ENCODE measurements at places on chromosomes 1 and 21. TPM values are rescaled to one million over a fixed set of nuclear protein-coding genes. Genes with fewer than 3 reads are reported as not detected.

WNT3A gene
- not detected for total RNA-seq

ZP4 gene
- total RNA-seq, result not detected

DNA sequence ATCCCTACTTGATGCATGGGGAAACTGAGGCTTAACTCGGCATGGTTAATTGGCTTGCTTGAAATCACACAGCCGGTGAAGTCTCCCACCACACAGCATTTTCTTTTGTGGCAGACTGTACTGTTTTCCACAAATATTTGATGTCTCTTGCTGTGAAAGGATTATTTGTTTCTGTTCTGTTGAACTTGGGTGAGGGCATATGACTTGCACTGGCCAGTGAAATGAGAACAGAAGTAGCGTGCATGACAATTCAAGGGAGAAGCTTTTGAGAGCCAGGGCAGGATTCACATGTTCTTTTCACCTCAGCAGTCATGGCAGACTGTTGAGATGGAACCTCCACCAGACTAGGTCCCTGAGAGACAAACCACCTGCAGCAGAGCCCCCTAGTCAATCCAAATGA lies 11.7 kb upstream of the AK2 start:
- peaks cover 19% of the 10 kb centered on the region for H3K4me1 ChIP-seq
- no peak for DNase-seq
- H3K27ac ChIP-seq, result no peak overlapping the region
- peaks cover 15% of the 10 kb centered on the region for H3K27me3 ChIP-seq
- H3K36me3 ChIP-seq, result peaks cover 2% of the 10 kb centered on the region

DNA sequence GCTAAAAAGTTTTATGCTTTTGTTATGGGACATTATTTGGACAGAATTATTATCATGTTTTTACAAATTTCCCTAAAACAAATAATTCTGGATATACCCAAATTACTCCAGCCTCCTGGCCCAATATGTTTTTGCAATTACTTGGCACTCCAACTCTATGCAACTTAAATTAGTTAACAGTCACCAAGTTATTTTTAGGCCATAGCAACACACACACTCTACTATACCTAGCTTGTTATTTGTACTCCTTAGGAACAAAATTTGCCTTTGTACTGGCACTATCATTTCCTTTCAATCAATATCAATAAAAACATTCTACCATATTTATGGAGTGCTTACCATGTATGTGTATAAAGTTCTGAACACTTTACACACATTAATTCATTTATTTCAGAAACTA lies 7.7 kb downstream of the DUSP10 start:
- H3K4me1 ChIP-seq, result peaks cover 78% of the 10 kb centered on the region
- DNase-seq, result no peak
- no peaks in the 10 kb centered on the region for H3K27me3 ChIP-seq
- H3K27ac ChIP-seq, result no peak overlapping the region
- H3K36me3 ChIP-seq, result peaks cover 77% of the 10 kb centered on the region

DNA sequence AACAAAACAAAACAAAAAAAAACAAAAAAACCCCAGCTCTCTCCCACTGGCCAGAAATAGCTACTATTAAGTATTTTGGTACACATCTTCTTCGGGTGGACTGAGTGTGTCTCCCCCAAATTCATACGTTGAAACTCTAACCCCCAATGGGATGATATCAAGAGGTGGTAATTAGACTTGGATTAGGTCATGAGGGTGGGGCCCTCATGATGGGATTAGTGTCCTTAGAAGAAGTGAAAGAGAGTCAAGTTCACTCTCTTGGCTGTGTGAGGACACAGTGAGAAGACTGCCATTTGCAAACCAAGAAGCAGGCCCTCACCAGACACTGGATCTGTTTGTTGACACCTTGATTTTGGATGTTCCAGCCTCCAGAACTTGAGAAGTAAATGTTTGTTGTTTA lies 116.9 kb downstream of the NOS1AP start:
- H3K4me3 ChIP-seq, result no peak overlapping the region
- H3K36me3 ChIP-seq, result no peaks in the 10 kb centered on the region
- no peaks in the 10 kb centered on the region for H3K4me1 ChIP-seq
- no peak for DNase-seq

DNA sequence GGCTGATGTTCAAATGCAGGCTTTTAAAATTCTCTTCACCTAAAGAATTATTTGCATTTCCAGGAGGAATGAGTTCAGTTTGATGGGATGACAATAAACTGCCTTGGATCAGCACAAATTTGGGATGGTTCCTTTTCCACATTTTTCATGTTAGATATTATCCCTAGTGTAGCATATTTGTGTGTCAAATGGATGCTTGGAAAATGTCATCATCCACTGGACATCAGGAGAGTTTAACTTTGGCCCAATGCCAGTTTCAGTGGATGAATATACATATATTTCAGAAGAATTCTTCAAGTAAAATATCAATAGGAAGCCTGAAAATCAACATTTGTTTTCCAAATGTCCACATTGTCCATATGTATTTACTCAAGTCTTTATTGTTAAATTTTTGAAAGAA lies 116.5 kb upstream of the COL24A1 start:
- H3K27ac ChIP-seq, result no peak overlapping the region
- H3K4me3 ChIP-seq, result no peak overlapping the region
- no peaks in the 10 kb centered on the region for H3K27me3 ChIP-seq

- H3K36me3 ChIP-seq, result no peaks in the 10 kb centered on the region
- H3K27ac ChIP-seq, result no peak overlapping the region
- H3K4me3 ChIP-seq, result no peak overlapping the region
- H3K4me1 ChIP-seq, result no peaks in the 10 kb centered on the region
Observed at GRCh38 chr1:87880098-87880760, 551.5 kb downstream of the LMO4 start.

DNA sequence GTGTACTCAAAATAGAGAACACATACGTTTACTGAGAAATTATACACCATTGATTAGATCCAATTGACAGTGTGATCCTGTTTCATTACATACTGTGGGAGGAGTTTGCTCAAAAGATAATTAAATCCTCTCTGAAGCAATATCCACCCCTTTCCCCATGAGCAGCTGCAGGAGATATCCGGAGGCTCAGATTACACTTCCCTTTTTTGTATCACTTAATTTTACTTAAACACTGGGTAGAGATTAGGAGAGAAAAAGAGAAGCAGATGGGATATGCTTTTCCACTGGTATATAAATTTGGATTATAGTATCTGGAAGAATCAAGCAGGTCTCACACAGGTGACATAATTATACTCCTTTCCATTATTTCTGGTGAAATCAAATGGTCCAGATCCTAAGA lies 333.3 kb upstream of the ZRANB2 start:
- no peaks in the 10 kb centered on the region for H3K36me3 ChIP-seq
- no peak for DNase-seq
- H3K4me3 ChIP-seq, result no peak overlapping the region
- H3K4me1 ChIP-seq, result no peaks in the 10 kb centered on the region
- no peak overlapping the region for H3K27ac ChIP-seq

GRCh38 chr1:90502194-90502593 lies 214.9 kb downstream of the BARHL2 start:
- H3K36me3 ChIP-seq, result no peaks in the 10 kb centered on the region
- H3K4me3 ChIP-seq, result no peak overlapping the region
- peaks cover 3% of the 10 kb centered on the region for H3K27me3 ChIP-seq
- no peak overlapping the region for H3K27ac ChIP-seq
- no peak for DNase-seq
- H3K4me1 ChIP-seq, result no peaks in the 10 kb centered on the region

- H3K36me3 ChIP-seq, result no peaks in the 10 kb centered on the region
- H3K4me1 ChIP-seq, result no peaks in the 10 kb centered on the region
- no peak overlapping the region for H3K4me3 ChIP-seq
- DNase-seq, result no peak
- no peak overlapping the region for H3K27ac ChIP-seq
Observed at GRCh38 chr1:213720032-213720431, 267.7 kb upstream of the PROX1 start.

SRSF11 gene
- 188 TPM for total RNA-seq

CHIA gene
- not detected for total RNA-seq

DNA sequence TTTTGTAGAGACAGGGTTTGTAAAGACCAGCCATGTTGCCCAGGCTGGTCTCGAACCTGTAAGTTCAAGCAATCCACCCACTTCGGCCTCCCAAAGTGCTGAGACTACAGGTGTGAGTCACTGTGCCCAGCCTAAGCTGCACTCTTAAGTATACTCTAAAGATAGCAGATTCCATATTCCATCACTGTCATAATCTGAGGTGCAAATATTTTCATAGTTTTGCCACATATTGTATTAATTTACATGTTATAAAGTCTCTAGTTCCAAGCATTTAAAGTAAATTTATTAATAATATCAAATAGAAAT lies 121.3 kb downstream of the HFM1 start:
- no peaks in the 10 kb centered on the region for H3K36me3 ChIP-seq
- H3K4me1 ChIP-seq, result no peaks in the 10 kb centered on the region
- no peak for DNase-seq

- H3K4me3 ChIP-seq, result no peak overlapping the region
- peaks cover 6% of the 10 kb centered on the region for H3K4me1 ChIP-seq
- peaks cover 5% of the 10 kb centered on the region for H3K36me3 ChIP-seq
- no peak for DNase-seq
- no peak overlapping the region for H3K27ac ChIP-seq
- no peaks in the 10 kb centered on the region for H3K27me3 ChIP-seq
Observed at GRCh38 chr1:10529091-10529490, 54.3 kb downstream of the PEX14 start.

- no peaks in the 10 kb centered on the region for H3K27me3 ChIP-seq
- no peaks in the 10 kb centered on the region for H3K4me1 ChIP-seq
- no peak overlapping the region for H3K27ac ChIP-seq
- no peak overlapping the region for H3K4me3 ChIP-seq
- DNase-seq, result no peak
- no peaks in the 10 kb centered on the region for H3K36me3 ChIP-seq
Observed at GRCh38 chr21:39681845-39682244, 63.1 kb upstream of the IGSF5 start.

- peak overlapping the region; percentile 91 for H3K4me3 ChIP-seq
- H3K27ac ChIP-seq, result peak overlapping the region; percentile 71
- peaks cover 41% of the 10 kb centered on the region for H3K4me1 ChIP-seq
- H3K27me3 ChIP-seq, result no peaks in the 10 kb centered on the region
- DNase-seq, result peak; percentile 14
- peaks cover 52% of the 10 kb centered on the region for H3K36me3 ChIP-seq
Observed at GRCh38 chr1:62439652-62440371, 3.0 kb downstream of the USP1 start.

DNA sequence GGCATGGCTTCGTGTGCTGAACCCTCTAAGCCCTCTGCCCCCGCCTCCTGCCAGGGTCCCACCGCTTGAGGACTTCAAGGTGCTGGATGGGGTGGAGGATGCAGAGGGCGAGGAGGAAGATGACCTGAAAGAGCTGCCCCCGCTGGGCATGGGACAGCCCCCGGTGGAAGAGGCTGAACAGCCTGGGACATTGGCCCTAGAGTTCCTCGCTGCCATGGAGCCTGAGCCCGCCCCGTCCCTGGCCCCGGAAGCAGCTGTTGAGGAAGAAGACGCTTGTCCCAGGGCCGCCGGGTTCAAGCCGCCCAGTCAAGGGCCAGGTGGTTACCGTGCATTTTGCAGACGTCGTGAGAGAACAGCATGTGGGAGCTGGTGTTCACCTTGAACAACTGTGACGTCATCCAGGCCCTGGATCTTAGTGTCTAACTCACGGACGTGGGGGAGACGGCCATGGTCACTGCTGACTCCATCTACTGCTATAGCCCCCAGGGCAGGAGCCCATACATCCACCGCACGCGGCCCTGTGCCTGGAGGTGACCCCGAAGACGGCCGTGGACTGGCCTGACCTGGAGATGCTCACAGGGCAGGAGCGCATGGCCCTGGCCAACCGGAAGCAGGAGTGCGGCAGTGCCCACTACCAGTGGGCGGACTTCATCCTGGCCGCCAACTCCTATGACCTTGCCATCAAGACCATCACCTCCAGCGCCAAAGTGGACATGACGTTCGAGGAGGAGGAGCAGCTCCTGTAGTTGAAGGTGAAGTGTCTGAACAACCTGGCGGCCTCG lies 90.1 kb downstream of the PPP1R12B start:
- no peak for DNase-seq
- H3K4me3 ChIP-seq, result no peak overlapping the region
- no peaks in the 10 kb centered on the region for H3K4me1 ChIP-seq
- no peaks in the 10 kb centered on the region for H3K27me3 ChIP-seq
- peaks cover 16% of the 10 kb centered on the region for H3K36me3 ChIP-seq

Measured in activated CD4-positive, alpha-beta T cell treated with anti-CD3 and anti-CD28 coated beads, Interleukin-2, amount 10 ng/mL, durations not matched to agents 7 days and 5 days (primary cell).